ENCODE measurements at places on chromosomes 3 and 15. TPM values are rescaled to one million over a fixed set of nuclear protein-coding genes. Genes with fewer than 3 reads are reported as not detected.

- H3K4me1 ChIP-seq, result peaks cover 3% of the 10 kb centered on the region
- no peaks in the 10 kb centered on the region for H3K36me3 ChIP-seq
- H3K27ac ChIP-seq, result no peak overlapping the region
- H3K27me3 ChIP-seq, result no peaks in the 10 kb centered on the region
- no peak overlapping the region for H3K4me3 ChIP-seq
- no peak for DNase-seq
Measured at GRCh38 chr15:90986790-90987507, 7.4 kb downstream of the PRC1 start.

DNA sequence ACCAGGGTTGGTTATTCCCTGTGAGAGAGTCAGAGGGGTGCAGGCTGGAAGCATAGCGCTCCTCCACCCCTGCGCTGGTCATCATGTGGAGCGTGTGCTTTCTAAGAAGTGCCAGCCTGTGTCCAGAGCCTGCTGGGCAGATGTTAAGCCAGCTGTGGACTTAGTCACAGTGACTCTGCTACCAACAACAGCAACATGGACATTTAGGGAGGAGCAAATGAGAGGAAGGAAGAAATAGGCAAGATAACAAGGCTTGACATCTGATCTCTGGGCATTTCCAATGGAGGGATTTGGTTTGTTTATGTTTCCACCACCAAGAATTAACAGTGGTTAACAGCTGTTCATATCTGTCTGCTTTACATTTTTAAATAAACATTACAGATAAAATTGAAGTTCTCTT lies 36.4 kb upstream of the MYZAP start:
- H3K27me3 ChIP-seq, result no peaks in the 10 kb centered on the region
- no peak for DNase-seq
- no peak overlapping the region for H3K4me3 ChIP-seq

DNA sequence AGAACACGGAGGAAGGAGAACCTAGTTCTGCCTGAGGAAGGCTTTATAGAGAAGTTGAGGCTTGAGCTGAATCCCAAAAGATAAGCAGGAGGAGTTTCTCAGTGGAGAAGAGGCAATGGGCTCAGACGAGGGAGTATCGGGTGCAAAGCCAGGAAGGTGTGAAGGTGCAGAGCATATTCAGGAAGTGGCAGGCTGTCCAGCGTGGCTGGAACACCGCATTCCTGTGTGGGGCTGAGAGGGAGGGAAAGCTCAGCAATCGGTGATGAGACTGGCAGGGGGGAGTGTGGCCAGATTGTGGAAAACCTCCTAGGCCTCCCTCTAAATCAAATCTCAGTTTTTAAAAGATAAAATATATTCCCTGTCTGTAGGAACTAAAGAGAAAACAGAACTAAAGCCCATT lies 63.0 kb downstream of the ARHGAP31 start:
- H3K36me3 ChIP-seq, result no peaks in the 10 kb centered on the region
- DNase-seq, result no peak

LPP gene
- polyA plus RNA-seq, result 53.2 TPM

DNA sequence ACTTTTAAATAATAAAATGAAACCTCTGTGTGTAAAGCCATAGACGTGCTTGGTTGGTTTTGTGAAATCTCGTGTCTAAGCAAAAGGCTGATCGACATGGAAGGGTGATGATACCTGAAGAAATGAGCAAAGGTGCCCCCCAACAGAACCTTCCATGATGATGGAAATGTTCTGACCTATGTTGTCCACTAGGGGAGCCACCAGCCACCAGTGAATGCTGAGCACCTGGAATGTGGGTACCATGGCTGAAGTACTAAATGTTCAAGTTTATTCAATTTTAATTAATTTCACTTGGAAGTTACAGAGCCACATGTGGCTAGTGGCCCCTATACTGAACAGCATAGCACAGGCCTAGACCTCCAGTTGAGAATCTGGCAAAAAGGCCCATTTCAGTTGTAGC lies 158.8 kb downstream of the POLR2M start:
- H3K4me1 ChIP-seq, result no peaks in the 10 kb centered on the region
- no peak overlapping the region for H3K4me3 ChIP-seq
- DNase-seq, result peak; percentile 13
- no peaks in the 10 kb centered on the region for H3K27me3 ChIP-seq

Measured in hepatocyte (in vitro differentiated cells).